Thoracic aorta (tissue), 2 donors: ENCODE measurements at places on chromosomes 3 and 15.

- no peak within 1 kb of the TSS for H3K4me3 ChIP-seq
- no peaks in the 10 kb centered on the region for H3K36me3 ChIP-seq
- DNase-seq: no peak
- H3K4me1 ChIP-seq: no peaks in the 10 kb centered on the region
Measured at GRCh38 chr3:194351080-194351672, at the start of gene CPN2. Gene CPN2, minus strand, starts transcription at chr3:194351328. Its CDS starts 8,626 bp downstream, at chr3:194342702.

DNA sequence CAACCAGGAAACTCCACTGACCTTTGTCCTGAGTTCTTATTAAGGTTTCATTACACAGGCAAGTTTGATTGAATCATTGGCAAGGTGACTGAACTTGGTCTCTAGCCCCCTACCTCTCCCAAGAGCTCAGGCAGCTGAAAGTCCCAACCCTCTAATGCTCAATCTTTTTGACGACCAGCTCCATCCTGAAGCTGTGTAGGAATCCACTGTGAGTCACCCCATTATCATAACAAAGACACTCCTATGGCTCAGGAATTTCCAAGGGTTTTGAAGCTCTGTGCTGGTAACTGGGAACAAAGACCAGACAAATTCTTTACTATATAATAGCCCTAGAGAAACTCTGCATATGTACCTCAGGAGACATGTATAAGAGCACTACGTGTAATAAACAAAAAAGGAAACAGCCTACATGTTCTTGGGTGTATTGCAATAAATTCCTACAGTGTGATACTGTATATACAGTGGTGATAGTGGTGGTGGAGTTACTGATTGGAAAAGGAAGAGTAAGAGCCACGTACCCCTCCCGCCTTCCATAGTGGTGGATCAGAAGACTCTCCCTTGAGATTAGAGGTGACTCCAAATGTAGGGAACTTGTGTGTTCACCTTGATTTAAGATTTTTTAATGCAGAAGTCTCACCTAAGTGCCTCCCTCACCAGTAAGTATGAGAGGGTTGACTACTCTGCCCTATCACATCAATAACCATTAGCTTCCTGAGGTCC, 116.6 kb downstream of the ST8SIA2 start:
- H3K36me3 ChIP-seq: no peaks in the 10 kb centered on the region
- no peak overlapping the region for H3K4me3 ChIP-seq
- H3K4me1 ChIP-seq: no peaks in the 10 kb centered on the region
- no peak overlapping the region for H3K27ac ChIP-seq
- H3K27me3 ChIP-seq: no peaks in the 10 kb centered on the region
- no peak for DNase-seq

- H3K27me3 ChIP-seq: no peaks in the 10 kb centered on the region
- DNase-seq: no peak
- no peaks in the 10 kb centered on the region for H3K36me3 ChIP-seq
- no peak overlapping the region for H3K4me3 ChIP-seq
- no peak overlapping the region for H3K27ac ChIP-seq
- peaks cover 5% of the 10 kb centered on the region for H3K4me1 ChIP-seq
Measured at GRCh38 chr3:49668861-49669260, 5.3 kb upstream of the APEH start.

DNA sequence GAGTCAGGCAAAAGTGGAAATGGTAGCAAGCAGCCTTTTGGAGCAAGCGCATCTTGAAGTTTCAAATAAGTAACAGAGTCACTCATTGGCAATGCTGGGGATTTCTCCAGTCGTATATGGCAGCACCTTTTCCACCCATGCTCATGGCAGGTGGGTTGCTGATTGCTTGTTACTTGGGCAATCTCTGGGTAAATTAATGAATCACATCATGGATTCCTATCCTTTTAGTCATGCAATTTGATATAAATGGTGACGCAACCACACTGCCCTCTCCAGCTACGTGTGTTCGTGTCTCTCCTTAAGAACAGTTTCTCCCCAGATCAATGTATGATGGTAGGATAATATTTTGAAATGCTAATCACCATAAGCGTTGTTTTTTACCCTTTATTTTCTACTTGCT, 339.9 kb upstream of the KCNH8 start:
- no peaks in the 10 kb centered on the region for H3K27me3 ChIP-seq
- no peak for DNase-seq
- no peaks in the 10 kb centered on the region for H3K4me1 ChIP-seq
- H3K4me3 ChIP-seq: no peak overlapping the region
- H3K36me3 ChIP-seq: no peaks in the 10 kb centered on the region
- H3K27ac ChIP-seq: no peak overlapping the region

GRCh38 chr15:27936164-27936563, 163.0 kb downstream of the OCA2 start:
- H3K27ac ChIP-seq: no peak overlapping the region
- H3K36me3 ChIP-seq: no peaks in the 10 kb centered on the region
- no peaks in the 10 kb centered on the region for H3K27me3 ChIP-seq
- H3K4me1 ChIP-seq: no peaks in the 10 kb centered on the region

GRCh38 chr3:97699889-97700288, 64.7 kb upstream of the ARL6 start:
- no peak for DNase-seq
- no peak overlapping the region for H3K27ac ChIP-seq
- H3K4me1 ChIP-seq: no peaks in the 10 kb centered on the region
- no peaks in the 10 kb centered on the region for H3K36me3 ChIP-seq
- no peak overlapping the region for H3K4me3 ChIP-seq
- no peaks in the 10 kb centered on the region for H3K27me3 ChIP-seq

DNA sequence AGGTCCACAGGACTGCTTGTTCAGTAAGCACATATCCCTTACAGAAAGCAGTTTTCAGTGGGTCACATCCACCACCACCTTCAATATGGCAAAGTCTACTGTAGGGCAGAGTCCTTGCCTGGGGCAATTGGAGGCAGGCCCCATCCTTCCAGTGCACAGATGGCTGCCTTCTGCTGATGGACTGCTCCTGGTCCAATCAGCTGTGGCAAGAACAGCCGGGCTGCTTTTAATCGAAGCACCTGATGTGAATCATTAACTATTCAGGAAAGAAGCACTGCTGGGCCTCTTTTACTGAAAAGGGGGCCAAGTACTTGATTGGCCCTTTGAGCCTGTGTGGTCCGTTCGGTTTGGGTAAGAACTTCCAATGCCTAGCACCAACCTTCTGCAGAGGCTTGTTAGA, 24.4 kb downstream of the LARS2 start:
- no peak overlapping the region for H3K4me3 ChIP-seq
- no peak for DNase-seq
- H3K27me3 ChIP-seq: no peaks in the 10 kb centered on the region
- peaks cover 15% of the 10 kb centered on the region for H3K4me1 ChIP-seq

DNA sequence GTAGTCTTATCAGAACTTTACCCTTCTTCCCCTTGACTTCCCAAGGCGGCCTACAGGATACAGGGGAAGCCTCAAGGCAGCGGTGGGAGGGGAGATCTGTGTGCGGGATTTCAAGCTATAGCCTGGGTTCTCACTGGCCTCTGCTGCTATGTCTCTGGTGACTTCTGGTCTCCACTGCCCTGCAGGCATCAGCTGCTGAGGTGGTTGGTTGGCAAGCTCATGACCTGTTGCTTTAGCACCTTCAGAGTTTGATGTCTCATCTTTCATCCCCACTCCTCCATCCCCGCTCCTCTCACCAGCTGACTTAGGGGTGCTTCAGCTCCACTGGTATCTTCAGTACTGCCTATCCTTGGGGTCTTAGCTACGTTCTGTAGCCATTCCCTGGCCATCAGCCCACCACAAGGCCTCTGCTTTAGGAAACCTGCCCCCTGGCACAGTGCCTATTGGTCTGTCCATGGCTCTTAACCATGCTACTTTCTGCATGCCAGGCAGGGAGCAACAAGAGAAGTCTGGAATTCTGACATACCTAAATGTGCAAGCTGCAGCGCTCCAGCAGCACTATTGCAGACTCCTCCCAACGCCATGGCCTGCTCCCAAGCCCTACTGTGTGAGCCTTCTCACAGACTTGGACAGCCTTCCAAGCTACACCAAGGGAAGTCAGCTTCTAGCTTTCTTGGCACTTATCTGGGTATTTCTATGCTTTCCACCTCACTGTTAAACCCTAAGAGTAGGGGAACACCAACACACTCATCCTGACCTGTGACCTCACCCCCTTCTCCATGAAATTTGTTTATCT, 1.8 kb upstream of the YEATS2 start:
- no peak overlapping the region for H3K27ac ChIP-seq
- no peak overlapping the region for H3K4me3 ChIP-seq
- no peaks in the 10 kb centered on the region for H3K27me3 ChIP-seq
- DNase-seq: no peak
- H3K36me3 ChIP-seq: no peaks in the 10 kb centered on the region

DNA sequence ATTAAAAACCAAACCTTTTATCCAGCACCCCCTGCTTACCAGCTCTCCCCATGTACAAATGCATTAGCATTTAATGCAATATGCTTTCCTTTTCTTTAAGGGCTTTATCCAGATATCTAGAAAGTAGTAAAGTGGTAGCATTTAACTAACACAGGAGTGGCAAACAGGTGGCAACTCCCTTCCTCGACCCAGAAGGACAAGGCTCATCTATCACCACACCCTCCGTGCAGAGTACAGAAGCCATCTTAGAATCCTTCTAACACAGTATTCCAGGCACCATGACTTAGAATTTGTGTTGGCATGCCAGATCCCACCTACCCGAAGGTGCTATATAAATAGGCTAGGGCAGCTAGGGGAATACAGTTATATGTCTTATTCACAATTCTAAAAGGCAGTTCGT, 148.6 kb upstream of the NSMCE3 start:
- no peak overlapping the region for H3K27ac ChIP-seq
- no peak for DNase-seq
- no peak overlapping the region for H3K4me3 ChIP-seq
- no peaks in the 10 kb centered on the region for H3K4me1 ChIP-seq

GRCh38 chr3:188421151-188421821, 267.3 kb downstream of the LPP start:
- H3K27me3 ChIP-seq: no peaks in the 10 kb centered on the region
- no peak overlapping the region for H3K4me3 ChIP-seq
- no peaks in the 10 kb centered on the region for H3K36me3 ChIP-seq

DNA sequence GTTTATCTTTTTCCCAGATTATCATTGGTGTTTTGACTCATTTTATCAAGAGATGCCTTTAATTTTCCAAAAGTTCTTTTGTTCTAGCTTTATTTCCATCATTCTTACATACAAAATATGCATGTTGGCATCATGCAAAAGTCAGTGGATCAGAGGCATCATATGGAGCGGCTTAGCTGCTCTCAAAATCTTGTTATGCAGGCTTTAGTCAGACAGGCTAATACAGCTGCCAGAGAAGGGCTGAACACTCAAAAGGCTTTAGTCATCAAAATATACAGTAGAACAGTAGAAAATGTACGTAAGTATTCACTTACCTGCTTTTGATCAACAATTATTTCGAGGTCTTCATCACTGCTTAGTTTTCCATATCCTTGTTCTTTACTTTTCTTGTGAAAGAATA, 65.5 kb downstream of the PEX5L start:
- H3K36me3 ChIP-seq: no peaks in the 10 kb centered on the region
- no peaks in the 10 kb centered on the region for H3K27me3 ChIP-seq
- H3K27ac ChIP-seq: no peak overlapping the region
- H3K4me1 ChIP-seq: no peaks in the 10 kb centered on the region
- DNase-seq: no peak

GRCh38 chr3:123765475-123766128, 118.5 kb downstream of the MYLK start:
- DNase-seq: no peak
- H3K27me3 ChIP-seq: no peaks in the 10 kb centered on the region
- no peaks in the 10 kb centered on the region for H3K36me3 ChIP-seq
- H3K4me3 ChIP-seq: no peak overlapping the region
- peaks cover 26% of the 10 kb centered on the region for H3K4me1 ChIP-seq

DNA sequence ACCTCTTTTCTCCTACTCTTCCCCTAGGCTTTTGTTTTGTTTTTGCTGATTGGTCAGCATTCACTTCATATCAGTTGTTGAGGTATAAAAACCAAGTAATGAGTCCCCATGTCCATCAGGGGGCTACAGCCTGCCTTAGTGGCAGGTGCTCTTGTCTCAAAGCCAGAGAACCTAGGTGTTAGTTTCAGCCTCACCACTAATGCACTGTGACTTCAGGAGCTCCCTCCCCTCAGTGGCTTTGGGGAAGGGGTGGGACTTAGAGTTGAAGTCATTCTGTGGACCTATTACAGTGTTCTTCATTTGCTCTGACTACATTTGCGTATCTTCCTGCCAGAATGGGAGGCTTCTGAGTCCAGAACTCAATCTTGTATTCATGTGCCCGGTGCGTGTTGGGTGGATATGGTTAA, 41.6 kb downstream of the NR2C2 start:
- peaks cover 3% of the 10 kb centered on the region for H3K4me1 ChIP-seq
- no peak overlapping the region for H3K4me3 ChIP-seq
- H3K27ac ChIP-seq: no peak overlapping the region
- no peak for DNase-seq

DNA sequence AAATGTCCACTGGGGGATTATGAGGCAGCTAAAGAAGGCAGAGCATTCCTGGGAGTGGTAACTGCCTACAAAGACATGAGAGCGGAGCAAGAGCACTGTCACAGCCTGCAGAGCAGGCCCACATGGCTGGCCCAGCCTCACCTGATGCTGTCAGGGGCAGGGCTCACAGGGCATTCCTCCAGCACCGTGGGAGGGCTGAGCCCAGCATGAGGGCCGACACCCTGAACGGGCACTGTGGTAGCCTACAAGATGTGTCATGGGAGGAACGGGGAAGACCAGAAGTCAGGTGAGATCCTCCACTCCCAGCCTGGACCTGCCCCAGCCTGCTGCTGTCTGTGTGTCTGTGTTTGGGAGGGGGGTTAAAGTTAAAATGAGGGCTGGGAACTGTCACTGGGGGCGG, 30.1 kb downstream of the CCDC12 start:
- no peak overlapping the region for H3K4me3 ChIP-seq
- H3K36me3 ChIP-seq: no peaks in the 10 kb centered on the region
- no peaks in the 10 kb centered on the region for H3K27me3 ChIP-seq
- no peak for DNase-seq

- no peaks in the 10 kb centered on the region for H3K4me1 ChIP-seq
- no peaks in the 10 kb centered on the region for H3K27me3 ChIP-seq
- no peak overlapping the region for H3K27ac ChIP-seq
- H3K36me3 ChIP-seq: no peaks in the 10 kb centered on the region
- no peak overlapping the region for H3K4me3 ChIP-seq
Measured at GRCh38 chr3:122394173-122394572, 10.2 kb downstream of the FAM162A start.

DNA sequence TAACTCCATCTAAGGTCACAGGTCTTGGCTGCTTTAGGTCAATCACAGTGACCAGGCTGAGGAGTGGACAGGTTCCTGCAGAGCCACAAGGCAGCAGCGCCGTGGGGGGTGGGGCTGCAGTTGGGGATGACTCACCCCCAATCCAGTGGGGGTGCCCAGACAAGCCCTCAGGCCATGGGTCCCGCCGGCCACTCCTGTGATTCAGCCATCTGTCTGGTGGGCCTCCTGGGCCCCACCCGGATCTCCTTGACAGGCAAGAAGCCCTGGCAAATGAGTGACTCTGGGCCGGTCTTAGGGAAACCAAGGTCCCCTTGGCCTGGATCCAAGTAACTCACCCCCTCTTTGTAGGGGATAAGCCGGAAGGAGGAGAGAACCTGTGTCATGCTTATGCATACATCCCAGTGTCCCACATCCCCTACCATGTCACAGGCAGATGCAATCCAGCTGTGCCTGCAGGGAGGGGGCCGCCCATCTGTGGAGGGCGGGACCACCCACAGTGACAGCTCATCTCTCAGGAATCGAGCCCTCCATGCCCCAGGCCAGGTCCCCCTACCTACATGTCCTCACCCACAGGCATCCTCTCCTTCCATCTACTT, 495 bp upstream of the COL7A1 start:
- H3K36me3 ChIP-seq: peaks cover 8% of the 10 kb centered on the region
- peaks cover 31% of the 10 kb centered on the region for H3K4me1 ChIP-seq
- H3K27ac ChIP-seq: peak overlapping the region; percentile 30
- DNase-seq: peak; percentile 58

- no peak overlapping the region for H3K4me3 ChIP-seq
- H3K27ac ChIP-seq: no peak overlapping the region
- no peaks in the 10 kb centered on the region for H3K4me1 ChIP-seq
- H3K36me3 ChIP-seq: peaks cover 8% of the 10 kb centered on the region
- no peak for DNase-seq
Measured at GRCh38 chr15:83919978-83920510, 266.1 kb downstream of the ADAMTSL3 start.
